Ovary (tissue), 10 donors: ENCODE measurements at places on chromosomes 11 and 22. TPM values are rescaled to one million over a fixed set of nuclear protein-coding genes. Genes with fewer than 3 reads are reported as not detected.

Gene GRAMD1B
- polyA plus RNA-seq = 185 TPM

GRCh38 chr11:130170345-130170744 is 10.8 kb downstream of the ST14 start:
- no peak overlapping the region for H3K4me3 ChIP-seq
- H3K4me1 ChIP-seq = no peaks in the 10 kb centered on the region
- no peaks in the 10 kb centered on the region for H3K27me3 ChIP-seq
- no peaks in the 10 kb centered on the region for H3K36me3 ChIP-seq
- no peak for DNase-seq

DNA sequence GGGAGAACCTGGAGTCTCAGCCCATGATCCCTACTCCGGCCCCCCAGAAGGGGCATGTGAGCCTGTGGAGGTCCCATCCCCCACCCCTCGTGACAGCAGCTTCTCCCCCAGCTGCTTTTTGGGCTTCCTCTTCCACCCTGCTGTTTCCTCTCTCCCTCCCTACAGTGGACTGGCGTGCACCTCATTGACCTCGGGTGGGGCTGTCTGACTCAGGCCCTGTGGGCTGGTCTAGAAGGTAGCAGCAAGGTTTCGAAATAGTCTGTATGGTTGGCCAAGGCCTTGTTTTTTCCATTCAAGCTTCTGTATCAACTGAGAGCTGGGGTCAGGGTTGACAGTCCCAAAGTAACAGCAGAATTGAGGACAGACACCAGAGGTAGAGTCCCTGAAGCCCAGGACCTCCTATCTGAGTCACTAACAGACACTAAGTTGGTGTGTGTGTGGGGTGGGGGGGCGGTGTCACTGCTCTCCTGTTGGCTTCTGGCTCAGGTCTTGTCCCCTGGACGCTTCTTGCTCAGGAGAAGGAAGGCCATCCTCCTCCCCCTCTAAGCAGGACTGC is 7.7 kb downstream of the SLC37A2 start:
- H3K27me3 ChIP-seq = no peaks in the 10 kb centered on the region
- no peaks in the 10 kb centered on the region for H3K36me3 ChIP-seq
- H3K4me3 ChIP-seq = no peak overlapping the region
- no peaks in the 10 kb centered on the region for H3K4me1 ChIP-seq
- no peak for DNase-seq

Gene CASP5
- 0.40 TPM for polyA plus RNA-seq

DNA sequence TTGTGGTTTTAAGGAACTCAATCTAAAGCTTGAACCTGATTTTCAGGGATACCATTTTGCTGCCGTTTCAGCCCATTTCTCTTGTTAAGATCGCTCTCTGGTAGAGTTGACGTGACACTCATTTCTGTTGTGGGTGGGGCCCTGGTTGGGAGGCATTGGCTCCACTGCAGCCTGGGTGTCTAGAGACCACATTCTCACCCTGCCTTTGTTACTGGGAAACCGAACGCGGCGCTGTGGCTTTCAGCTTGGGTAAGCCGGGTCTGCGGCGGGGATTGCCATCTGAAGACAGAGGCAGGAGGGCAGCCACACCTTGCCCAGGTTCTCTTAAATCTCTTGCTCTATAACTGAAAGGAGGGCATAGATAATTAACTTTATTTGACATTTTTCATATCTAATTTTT is 3.2 kb downstream of the EHF start:
- no peak overlapping the region for H3K4me3 ChIP-seq
- H3K27me3 ChIP-seq = no peaks in the 10 kb centered on the region
- no peaks in the 10 kb centered on the region for H3K4me1 ChIP-seq

- DNase-seq = no peak
- no peaks in the 10 kb centered on the region for H3K4me1 ChIP-seq
- H3K27me3 ChIP-seq = no peaks in the 10 kb centered on the region
- no peaks in the 10 kb centered on the region for H3K36me3 ChIP-seq
Measured at GRCh38 chr11:121950160-121950559, 165.9 kb downstream of the BLID start.

Gene OR6A2
- polyA plus RNA-seq = not detected

GRCh38 chr11:19670030-19670791 is 42.4 kb upstream of the NAV2 start:
- H3K27me3 ChIP-seq = no peaks in the 10 kb centered on the region
- DNase-seq = no peak
- H3K4me3 ChIP-seq = no peak overlapping the region
- H3K27ac ChIP-seq = no peak overlapping the region

- no peaks in the 10 kb centered on the region for H3K36me3 ChIP-seq
- H3K4me3 ChIP-seq = no peak overlapping the region
- DNase-seq = no peak
Measured at GRCh38 chr22:25382762-25383161, 163.3 kb downstream of the CRYBB2 start.
